Stimulated activated CD4-positive, alpha-beta T cell treated with anti-CD3 and anti-CD28 coated beads, Interleukin-1b, Interleukin-23, amount 100 ng/mL, for 24 hours (primary cell): ENCODE measurements at places on chromosomes 13 and 19.

- no peak for DNase-seq
These were observed 46.8 kb downstream of the MIPEP start for GRCh38 chr13:23842406-23842805.

- no peak for DNase-seq
These were observed 4.8 kb upstream of the DAPK3 start for GRCh38 chr19:3975637-3976087.

- DNase-seq, result no peak
These were observed 234.5 kb downstream of the DLEU7 start for GRCh38 chr13:50609011-50609410.

DNA sequence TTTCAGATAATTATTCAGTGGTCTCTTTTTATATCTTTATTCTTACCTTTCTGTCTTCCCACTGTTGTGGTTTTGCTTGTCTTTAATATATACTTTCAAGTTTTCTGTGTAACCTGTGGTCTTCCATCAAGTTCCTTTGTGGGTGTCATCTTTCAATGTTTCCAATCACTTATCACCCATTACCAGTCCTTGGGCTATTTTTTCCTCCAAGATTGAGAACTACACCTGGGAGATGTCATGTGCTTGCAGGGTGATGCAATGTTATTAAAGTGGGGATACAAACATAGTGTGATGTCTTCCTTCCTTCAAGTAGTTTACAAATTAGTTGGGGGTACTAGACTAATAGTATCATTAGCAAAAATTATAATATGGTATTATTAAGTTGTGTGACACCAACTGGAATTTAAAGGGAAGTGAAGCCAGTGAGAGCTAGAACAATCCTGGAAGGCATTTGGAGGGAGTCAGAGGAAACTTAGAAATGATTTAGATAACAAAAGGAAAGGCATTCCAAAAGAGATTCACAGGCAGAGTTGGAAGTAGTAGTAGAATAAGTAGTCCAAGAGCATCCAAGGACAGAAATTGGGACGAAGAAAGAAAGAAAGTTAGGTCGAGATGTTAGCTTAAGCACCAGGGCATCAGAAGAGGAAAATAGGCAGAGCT, 3.4 kb downstream of the FNDC3A start:
- DNase-seq, result no peak

DNA sequence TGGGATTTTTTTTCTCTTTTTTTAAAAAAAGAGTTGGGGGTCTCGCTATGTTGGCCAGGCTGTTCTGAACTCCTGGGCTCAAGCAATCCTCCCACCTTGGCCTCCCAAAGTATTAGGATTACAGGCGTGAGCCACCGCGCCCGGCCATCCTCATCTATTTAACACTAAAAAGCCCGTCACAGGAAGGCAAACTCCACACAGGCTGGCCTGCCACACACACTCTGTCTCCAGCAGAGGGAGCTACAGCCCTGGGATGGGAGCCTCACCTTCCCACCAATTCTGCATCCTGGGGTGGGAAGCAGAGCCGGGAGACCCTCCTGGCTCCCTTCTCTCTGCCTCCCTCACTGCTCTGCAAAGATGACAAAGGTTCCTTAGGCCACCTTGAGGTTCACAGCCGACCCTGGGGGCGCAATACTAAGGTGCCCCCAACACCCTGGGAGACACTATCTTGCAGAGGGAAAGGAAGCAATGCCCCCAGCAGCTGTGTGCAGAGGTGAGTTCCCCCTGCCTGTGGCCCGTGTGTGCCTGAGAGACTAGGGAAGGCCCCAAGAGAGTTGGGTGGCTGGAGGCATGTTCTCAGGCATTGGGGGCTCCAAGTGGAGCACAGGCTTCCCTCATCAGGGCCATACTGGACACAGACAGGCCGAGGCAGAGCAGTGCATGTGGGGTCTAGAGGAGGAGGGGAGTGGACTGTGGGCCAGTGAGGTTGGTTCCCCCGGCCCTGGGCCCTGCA, 27.4 kb upstream of the TIMM44 start:
- DNase-seq, result no peak

- DNase-seq, result no peak
These were observed 64.2 kb downstream of the DPY19L3 start for GRCh38 chr19:32469795-32470194.

DNA sequence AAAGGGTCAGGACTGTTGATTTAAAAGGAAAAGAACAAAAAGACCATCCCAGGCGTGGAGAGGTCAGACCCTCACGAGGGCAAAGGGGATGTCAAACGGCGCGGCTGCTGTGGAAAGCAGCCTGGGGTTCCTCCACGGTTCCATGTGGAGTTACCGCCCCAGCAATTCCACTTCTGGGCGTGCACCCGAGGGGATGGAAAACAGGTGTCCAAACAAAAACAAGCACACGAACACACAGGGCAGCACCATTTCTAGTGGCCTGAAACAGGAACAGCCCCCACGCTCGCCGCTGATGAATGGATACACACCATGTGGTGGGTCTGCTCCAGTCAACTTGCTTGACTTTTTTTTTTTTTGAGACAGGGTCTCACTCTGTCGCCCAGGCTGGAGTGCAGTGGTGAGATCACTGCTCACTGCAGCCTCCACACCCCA, 11.2 kb downstream of the AP3D1 start:
- no peak for DNase-seq

DNA sequence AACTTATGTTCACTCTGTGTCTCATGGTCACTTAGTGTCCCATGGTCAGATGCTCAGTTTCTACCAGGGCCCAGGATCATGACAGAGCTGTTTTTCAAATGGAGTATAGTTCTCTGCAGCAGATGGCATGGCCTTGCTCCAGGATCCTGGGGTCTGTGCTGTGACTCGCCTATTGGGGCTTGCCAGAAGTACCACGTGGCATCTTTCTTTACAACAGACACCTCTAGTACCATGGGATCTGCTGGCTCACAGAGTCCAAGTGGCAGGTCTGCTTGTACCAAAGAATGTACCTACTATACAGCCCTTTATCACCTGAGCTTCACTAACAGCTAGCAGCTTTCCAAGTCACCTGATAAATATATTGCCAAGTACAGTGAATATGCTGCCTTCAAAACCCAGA, 6.0 kb upstream of the RNF6 start:
- no peak for DNase-seq

GRCh38 chr19:51320280-51320657, 8.8 kb downstream of the IGLON5 start:
- no peak for DNase-seq

GRCh38 chr13:39056018-39056417, 17.8 kb downstream of the NHLRC3 start:
- DNase-seq, result no peak

DNA sequence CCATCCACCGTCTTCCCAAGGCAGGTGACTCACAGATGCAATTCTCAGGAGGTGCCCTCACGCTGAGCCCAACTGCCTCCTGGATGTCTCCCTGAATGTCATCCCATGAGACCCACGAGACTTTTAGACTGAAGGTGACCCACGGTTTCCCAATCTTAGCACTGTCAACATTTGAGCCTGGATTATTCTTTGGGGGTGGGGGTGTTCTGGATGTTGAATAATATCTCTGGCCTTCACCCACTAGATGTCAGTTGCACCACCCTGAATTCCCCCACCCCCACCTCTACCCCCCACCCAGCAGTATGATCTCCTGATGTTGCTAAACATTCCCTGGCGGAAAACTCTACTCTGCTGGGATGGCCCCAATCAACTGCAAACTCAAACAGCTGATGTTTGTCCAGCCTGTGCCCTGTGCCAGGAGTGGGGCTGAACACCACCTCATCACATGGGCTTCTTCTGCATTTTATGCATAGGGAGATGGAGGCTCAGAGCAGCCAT, 2.2 kb upstream of the CYP4F22 start:
- no peak for DNase-seq

DNA sequence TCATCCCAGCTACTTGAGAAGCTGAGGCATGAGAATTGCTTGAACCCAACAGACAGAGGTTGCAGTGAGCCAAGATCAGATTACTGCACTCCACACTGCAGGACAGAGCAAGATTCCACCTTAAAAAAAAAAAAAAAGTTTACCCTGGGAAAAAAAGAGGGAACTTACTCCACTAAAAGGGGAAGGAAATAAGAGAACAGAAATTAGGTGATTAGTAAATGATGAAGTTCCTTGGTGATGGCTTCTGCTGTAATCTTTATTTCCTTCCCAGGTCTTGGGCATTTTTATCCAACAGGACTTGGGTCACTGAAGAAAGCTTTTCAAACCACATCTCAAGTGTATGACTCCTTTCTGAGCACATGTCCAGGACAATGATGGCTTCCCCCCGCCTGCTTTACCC, 9.3 kb downstream of the ZNF780A start:
- no peak for DNase-seq

- no peak for DNase-seq
These were observed 40.2 kb upstream of the GPR183 start for GRCh38 chr13:99347335-99347878.

DNA sequence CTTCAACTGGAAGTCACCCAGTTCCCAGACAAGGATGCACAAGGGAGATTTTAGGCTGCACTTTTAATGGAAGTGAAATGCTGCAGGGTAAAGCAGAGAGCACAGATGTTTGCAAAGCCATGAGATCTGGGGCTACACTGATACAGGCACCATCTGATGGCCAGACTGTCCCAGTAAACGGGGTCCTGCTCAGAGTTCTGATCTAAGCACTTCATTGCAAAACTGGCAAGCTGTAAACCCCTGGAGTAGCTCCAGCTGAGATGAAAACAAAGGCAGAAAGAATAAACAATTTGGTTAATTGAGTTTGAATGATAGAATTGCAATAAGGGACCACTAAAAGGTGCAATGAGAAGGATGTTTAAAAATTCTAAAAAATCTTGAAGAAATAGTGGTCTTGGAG, 197.1 kb downstream of the OXGR1 start:
- no peak for DNase-seq

GRCh38 chr13:97431171-97431764, 2.7 kb upstream of the RAP2A start:
- DNase-seq, result no peak

GRCh38 chr19:16897856-16898161, 9.0 kb downstream of the F2RL3 start:
- DNase-seq, result no peak

DNA sequence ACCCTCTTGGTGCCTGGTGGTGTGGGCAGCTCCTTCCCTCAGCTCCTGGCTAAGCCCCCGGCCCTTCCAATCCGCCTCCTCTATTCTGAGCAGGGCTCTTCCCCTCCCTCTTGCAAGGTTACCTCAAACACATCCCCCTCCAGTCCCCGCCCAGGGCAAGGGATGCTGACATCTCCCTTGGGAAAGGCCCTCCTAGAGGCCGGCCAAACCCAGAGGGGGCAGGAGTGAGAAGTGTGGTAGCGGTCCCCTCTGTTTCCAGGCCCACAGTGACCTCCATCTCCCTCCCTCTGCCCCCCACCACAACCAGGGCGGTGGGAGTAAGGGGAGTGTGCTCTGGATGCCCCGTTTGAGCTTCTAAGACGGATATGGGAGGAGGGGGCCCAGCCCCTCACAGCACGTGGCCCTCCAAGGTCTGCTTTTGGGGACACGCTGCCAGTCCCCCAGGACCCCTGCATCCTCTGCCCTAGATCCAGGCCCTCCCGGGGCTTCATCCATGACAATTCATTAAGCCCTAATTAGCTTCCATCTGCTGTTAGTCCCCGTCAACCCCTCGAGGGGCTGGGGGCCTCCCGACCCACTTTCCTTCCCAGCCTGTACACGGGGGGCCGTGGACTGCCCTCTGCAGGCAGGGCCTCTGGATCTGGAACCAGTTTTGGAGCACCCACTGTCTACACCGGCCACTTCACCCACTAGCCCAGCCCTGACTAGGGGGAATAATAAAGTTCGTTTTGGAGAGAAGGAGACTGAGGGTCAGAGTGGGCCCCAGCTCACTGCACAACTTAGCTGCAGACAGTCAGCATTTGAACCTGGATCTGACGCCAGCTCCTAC, 2.3 kb downstream of the LINGO3 start:
- DNase-seq, result no peak

DNA sequence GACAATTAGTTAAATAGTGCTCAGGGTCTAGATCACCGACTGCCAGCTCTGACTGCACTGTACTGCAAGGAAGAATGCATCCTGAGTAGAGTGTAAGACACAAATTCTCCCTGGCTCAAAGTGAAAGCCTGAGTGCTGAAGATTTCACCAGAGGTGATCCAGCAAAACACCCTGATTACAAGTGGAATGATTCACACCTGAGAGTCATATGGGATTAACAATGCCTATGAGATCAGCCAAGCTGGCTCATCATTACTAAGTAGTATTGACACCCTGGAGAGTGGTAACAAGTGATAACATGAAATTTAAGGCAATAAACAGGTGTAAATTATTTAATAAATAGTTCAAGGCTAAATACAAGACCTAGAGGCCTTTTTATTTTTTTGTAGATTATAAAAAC, 403.8 kb upstream of the PRR20A start:
- DNase-seq, result no peak

GRCh38 chr19:10259162-10259905, 7.3 kb downstream of the MRPL4 start:
- DNase-seq, result peak; percentile 78

DNA sequence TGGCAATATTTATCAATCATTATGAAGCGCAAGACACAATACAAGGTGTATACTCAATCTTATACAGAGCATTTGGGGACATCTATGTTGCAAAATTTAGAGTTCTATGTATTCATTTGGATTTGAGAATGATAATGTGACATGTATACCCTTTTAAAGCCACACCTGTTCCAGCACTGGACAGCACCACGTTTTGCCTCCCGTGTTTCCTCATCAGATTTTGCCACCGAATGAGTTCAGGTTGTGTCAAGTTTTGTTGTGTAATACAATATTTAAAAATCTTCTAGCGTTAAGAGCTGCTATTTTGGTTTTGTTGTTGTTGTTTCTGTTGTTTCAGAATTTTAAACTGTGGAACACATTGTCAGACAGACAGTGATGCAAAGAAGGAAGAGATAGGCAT, 568.3 kb upstream of the GPC6 start:
- no peak for DNase-seq

DNA sequence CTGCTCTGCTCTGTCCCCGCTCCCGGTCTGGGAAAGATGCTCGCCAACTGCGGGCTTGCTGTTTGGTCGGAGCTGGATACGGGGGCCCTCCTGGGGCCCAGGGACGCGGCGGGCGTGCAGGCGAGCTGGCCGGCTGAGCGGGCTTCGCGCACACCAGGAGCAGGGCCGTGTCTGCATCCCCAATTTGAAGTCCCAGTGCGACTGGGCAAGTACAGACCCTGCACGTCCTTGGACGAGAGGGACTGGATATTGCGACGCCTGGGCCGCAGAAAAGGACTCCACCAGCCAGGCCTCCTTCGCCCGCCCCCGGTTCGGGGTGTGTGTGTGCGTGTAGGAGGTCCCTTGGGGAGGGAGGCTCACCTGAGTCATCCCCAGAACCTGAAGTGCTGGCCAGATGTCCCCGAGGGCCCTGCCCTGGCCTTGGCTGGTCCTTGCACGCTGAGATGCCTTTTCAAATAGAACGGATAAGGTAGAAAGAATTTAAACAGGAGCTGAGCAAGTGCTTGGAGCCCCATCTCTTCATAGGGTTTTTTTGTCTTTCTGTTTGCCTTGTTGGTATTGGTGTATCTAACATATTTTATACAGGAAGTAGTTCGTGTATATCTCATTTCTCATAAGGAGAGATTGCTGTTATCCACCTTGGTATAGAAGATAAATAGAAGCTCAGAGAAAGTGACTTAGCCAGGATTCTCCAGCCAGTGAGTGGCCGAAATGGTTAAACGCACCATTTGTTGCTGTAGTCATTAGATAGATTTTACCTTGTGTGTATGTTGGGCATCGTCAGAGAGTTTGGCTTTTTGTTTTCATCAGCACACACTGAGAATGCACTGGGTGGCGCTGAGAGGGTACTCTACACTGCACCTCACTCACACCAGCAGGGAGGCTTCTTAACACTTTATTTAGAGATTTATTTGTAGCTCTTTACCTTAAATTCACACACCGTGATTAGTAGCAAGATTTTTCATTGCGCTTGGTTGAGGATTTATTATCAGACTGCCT, 1.1 kb downstream of the NAXD start:
- DNase-seq, result peak; percentile 26

- DNase-seq, result peak; percentile 32
These were observed 333.9 kb downstream of the UQCRFS1 start for GRCh38 chr19:28878862-28879566.
